Fibroblast of mammary gland (primary cell): ENCODE measurements at places on chromosomes 5 and 9.
A peak's percentile ranks its signal among the peaks of the same experiment; 100 is the strongest.

GRCh38 chr9:23819403-23819802, 6.6 kb downstream of the ELAVL2 start:
- DNase-seq = no peak

DNA sequence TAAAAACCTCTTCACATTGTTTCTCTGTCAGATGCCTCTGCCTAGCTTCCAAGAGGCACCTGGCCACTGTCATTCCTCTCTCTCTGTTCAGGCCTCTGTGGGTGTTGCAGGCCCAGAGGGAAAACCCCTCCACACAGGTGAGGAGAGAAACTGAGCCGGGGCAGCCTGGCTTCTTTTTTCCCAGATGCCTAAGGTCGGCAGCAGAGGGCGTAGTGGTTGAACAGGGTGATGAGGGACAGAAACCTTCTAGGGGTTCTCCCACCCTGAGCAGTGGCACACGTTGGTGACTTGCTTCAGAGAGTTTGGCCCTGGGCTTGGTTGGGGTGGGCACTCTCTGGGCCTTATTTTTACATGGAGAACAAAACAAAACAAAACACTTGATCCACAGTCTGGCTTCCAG, 12.2 kb downstream of the IL9 start:
- no peak for DNase-seq

DNA sequence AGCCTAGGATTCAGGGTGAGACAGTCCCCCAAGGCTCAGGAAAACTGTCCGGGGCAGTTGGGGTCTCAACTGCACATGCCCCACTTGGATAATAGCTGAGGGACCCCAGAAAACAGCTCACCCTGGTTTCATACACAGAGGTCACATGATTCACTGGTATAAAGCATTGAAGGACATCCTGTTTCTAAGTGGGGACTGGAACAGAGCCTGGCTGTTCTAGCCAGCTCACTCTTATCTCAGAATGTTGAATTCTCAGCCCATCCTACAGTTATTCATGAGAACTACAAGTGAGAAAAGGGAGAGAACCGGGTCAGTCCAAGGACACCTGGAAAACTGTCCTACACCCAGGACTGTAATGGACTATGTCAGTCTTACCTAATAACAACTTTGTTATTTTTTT, 170.9 kb downstream of the FGF1 start:
- peak; percentile 33 for DNase-seq

DNA sequence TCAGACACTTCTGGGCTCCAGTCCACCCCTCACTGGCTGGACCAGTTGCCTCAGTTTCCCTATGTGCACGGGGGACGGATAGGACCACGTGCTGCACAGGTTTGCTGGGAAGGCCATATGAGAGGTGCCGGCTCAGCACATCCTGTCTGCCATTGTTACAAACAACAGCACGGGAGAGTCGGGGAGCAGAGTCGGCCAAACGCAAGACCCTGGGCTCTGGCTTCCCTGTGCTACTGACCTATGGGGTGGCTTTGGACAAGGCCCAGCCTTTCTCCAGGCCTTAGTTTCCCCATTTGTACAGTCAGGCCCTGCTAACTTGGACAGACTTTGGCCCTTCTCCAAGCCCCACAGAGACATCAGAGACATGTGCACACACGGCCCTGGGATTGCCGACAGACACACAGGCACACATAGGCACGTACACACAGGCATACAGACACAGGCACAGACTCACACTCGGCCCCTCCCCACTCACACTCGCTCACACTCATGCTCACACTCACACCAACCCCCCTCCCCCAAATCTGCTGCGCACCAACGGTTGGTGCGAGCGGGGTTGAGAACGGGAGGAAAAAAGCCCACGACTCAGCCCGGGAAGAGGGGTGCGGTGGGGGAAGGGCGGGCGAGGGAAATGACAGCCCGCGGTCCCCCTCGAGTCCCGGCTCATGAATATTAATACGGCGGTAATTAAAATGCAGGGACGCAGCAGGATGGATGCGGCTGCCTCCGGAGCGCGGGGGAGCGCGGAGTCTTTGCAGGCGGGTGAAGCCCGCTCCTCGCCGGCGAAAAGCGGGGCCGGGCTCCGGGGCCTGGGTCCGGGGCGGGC, 133.0 kb downstream of the C9orf50 start:
- DNase-seq = peak; percentile 71

DNA sequence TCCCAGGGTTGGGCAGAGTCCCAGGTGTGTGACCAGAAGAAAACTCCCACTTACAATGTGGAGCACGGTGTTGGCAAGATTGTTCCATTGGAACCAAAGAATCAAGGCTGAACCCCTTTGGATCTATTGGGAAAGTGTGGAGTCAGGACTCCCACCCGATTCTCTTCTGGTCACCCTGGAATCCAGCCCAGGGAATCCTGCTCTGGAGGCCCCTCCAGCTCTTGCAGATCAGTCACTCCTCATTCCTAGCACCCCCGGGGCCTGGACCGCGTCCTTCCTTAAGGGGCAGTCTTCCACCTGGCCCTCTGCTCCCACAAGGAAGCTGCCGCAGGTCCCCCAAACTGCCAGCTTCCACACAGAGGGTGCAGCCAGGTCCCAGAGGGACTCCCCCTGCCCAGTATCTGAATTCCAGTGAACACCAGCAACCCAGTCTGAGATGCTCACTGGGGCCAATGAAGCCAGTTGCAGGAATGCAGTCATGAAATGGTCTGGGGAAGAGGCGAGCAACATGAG, 170.1 kb downstream of the GADD45G start:
- DNase-seq = no peak

DNA sequence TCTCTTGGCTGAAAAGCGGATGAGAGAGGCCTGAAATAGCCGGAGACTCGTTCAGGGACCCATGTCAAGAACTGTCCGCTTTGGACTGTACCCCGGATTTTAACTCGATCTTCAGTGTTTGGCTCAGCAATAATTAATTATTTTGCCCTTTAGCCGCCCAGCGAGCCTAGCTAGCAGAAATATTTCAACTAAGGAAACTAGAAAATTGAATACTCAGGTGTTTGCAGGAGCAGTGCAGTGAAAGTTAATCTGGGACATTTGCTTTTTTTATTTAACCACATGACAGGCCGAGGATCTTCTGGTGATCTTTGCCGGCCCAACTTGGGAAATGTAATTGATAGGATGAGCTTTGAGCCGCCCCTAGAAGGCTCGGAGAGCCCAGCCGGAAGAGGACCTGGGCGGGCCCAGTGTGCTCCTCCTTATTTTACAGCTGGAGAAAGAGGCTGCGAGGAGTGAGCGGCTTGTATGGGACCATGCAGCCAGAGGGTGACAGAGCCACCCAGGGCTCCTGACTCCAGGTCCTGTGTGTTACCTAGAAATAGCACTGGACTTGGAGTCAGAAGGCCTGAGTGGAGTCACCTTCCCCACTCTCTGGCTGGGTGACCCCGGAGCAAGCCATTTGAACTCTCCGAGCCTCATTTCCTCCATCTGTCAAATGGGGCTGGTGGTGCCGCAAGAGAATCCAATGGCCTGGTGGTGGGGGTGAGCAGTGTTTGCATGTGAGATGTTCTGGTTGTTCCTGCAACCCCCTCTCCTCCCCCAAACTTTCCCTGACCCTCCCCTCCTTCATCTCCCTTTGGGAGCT, 2.4 kb downstream of the PPARGC1B start:
- DNase-seq = peak; percentile 42

DNA sequence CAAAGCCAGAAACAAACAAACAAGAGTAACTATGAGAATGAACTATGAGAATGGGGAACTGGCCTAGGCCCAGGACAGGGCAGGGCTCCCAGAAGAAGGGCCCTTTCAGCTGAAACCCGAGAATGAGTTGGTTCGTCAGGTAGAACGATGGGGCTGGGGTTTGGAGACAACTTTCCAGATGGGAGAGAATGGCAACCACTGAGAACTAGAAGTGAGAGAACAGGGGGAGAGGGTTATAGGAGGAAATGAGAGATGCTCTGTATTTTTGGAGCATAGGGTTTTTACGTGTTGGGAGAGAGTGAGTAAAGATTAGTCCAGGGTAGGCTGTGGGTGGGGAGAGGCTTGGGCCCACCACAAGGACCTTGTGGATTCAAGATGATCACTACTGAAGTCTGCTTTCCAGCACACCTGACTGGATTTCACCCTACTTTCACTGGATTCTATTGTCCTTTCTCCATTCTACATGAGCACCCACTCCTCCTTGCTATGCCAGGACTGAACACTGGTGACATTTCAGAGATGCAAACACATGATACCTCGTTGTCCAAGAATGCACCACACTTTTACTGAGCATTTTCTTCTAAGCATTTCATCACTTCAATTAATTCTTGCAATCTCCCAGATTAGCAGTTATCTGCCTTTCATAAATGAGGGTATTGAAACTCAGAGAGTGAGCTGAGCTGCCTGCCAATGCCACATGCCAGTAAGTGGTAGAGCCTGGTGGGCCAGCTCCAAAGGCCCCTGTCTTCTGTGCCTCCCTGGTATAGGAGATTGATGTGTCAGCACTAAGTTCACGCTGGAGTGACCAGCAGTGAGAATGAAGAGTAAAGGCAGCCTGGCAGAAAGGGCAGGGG, 3.2 kb upstream of the TMEM268 start:
- no peak for DNase-seq

GRCh38 chr9:92616655-92617111, 53.2 kb downstream of the IPPK start:
- DNase-seq = peak; percentile 44

DNA sequence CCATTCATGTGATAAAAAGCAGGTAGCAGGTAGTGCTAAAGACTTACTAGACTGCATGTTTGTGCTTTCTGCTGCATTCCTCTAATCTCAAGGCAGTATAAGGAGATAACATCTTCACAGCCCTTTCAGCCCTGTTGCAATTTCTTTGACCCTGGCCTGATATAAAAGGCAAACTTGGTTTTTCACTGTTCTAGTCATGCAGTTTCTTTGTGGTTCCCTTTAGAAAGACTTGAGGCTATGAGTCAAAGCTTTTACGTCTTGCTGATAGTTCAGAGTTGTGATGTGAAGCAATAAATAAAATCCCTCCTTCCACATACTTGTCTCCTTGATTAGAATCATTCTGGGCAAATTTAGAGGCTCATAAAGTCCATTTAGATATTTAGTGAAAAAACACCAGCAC, 88.6 kb upstream of the CDKN2B start:
- DNase-seq = peak; percentile 91

GRCh38 chr5:13973724-13974123, 29.2 kb upstream of the DNAH5 start:
- no peak for DNase-seq

DNA sequence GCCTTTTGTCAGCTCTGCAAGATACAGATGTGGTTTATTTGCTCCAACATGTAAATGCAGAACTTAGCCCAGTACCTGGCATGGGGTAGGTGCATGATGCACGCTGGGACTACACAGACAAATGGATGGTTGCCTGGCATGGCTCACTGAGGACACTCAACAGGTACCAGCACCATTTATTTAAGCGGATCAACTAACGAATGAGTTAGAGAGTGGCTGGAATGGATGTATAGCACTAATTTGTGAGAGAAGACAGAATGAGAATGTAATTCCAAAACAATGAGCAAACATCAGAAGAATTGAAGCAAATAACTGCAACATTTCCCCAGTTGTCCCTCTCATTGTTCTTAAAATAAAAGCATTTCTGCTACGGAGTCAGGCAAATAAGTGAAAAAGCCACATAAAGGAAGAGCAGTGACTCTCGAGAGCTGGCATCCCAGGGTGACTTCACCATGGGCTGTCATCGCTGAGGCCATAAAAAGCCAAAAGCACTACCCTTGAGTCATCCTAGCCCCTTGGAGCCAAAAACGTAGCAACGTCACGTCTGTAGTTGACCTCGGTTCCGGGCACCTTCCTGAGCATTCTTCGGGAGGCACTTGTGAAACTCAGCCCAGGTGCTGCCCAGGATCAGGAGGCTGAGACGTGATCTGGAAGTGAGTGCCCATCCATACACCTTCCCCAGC, 290.3 kb downstream of the NSG2 start:
- DNase-seq = no peak

GRCh38 chr5:42605490-42605889, 151.1 kb upstream of the CCDC152 start:
- no peak for DNase-seq

GRCh38 chr9:34579104-34579807, 10.3 kb downstream of the CNTFR start:
- DNase-seq = no peak

DNA sequence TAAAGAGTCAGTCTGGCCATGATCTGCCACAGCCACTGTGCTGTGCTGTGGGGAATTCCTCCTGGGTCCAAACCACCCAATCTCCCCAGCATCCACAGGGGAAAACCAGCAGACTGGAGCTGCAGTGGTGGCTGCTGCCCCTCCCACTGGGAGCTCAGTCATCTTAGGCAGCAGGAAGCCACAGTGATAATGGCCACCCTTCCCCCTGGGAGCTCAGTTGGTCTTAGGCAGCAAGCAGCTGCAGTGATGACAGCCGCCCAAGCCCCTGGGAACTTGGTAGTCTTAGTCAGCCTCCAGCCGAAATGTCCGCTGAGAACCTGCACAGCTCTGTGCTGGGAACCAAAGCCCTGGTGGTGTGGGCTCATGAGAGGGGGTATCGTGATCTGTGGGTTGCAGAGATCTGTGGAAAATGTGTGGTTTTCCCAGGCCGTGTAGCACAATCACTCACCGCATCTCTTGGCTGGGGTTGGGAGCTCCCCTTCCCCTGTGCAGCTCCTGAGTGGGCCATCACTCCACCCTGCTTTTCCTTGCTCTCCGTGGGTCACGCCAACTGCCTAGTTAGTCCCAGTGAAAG, 38.4 kb upstream of the SMIM15 start:
- DNase-seq = no peak

- DNase-seq = no peak
Measured at GRCh38 chr9:93532141-93532540, 44.2 kb upstream of the PHF2 start.
